Activated CD4-positive, alpha-beta T cell treated with anti-CD3 and anti-CD28 coated beads, Interleukin-2, amount 10 ng/mL, durations not matched to agents 24 days and 14 days (primary cell): ENCODE measurements at places on chromosomes 5 and 9.

GRCh38 chr5:14676320-14676719, 11.8 kb downstream of the OTULIN start:
- peak; percentile 69 for DNase-seq

DNA sequence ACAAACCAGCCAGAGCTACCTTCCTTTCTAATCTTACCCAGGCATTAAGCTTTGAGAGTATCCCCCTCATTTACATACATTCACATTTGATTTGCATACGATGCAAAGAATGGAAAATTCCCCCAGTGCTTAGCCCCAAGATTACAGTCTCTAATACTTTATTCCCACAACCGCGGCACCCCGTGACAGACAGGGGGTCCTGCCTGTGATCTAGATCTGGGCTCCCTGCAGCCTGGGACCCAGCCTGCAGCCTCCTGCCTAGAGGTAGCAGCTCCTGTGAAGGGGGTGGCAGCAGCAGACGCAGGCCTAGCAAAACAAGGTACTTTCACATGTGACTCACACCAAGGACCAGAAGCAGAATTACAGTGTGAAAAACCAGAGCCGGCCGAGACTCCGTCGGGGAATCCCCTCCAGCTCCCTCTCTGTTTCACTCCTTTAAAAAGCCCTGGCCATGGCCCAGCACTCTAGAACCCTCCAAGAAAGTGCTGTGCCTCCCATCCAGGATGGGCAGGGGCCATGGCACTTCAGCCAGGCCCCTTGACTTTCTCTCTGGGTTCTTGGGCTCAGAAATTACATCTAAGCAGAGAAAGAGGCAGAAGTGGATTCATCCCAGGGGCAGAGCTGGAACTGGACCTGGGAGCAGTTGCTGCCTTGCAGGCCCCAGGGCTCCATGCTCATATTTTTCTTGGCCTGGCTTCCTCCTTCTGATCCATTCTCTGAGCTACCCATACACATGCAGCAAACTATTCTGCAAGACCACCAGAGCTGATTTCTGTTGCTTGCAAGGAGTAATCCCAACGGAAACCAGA, 14.0 kb upstream of the TCF7 start:
- peak; percentile 94 for DNase-seq

GRCh38 chr9:129236441-129237145, 58.5 kb upstream of the IER5L start:
- peak; percentile 67 for DNase-seq

DNA sequence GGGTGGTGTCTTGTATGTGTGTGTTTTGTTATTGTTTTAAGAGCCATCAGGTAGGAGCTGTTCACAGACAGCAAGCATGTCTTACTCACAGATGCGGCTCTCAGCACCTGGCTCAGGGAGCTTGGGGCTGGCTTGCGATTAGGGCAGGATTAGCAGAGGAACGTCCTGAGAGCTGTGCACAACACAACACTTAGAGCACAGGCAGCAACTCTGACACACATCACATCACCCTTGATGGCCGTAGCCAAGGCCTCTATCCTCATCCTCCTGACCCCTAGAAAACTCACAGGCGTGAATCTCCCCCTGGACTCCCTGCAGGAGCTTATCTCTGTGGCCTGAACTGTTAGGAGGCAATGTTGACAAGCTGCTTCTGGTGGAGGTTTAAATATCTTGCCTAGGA, 7.1 kb upstream of the IL17B start:
- no peak for DNase-seq

GRCh38 chr5:145983446-145983845, 47.1 kb downstream of the SH3RF2 start:
- DNase-seq, result no peak

DNA sequence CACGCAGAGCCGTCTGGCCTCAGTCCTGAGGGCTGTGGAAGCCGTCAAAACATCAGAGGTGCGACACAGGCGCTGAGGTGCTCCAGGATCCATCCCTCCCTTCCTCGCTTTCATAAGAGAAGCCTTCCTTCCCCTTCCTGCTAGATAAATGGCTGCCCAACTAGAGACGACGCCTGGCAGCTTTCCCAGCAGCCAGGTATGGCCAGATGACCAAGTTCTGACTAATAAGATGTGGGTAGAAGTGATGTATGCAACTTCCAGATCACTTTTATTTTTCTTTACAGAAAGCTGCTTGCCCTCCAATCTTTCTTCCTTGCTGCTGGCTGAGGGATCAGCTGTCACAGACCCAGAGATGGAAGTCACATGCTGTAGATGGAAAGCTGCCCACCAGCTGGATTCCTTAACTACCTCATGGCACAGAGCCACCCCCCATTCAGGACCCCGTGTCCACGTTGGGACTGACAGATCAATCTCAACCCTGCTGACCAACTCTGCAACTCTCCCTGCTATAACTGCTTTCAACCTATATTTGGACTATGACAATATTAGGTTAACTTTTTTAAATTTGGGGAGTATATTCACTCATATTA, 8.8 kb downstream of the MAPK9 start:
- DNase-seq, result no peak
